ENCODE measurements at places on chromosomes 5 and 9. TPM values are rescaled to one million over a fixed set of nuclear protein-coding genes. Genes with fewer than 3 reads are reported as not detected.
A peak's percentile ranks its signal among the peaks of the same experiment; 100 is the strongest.

DNA sequence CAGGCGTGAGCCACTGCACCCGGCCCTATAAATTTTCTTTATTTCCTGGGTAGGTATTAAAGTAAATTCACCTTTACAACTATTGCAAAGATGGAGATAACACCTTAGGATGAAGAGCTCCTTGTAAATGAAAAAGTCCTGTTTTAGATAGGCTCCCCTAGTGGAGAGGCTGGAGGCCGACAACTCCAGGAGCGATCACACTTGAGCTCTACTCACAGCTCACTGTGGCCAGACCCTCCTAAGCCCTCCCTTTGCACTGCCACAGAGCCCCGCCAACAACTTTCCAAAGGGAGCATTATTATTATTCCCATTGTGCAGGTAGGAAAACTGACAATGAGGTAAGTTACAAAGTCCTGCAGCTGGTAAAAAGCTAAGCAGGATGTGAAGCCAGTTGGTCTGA, 139.1 kb upstream of the ERCC6L2 start:
- DNase-seq: no peak

DNA sequence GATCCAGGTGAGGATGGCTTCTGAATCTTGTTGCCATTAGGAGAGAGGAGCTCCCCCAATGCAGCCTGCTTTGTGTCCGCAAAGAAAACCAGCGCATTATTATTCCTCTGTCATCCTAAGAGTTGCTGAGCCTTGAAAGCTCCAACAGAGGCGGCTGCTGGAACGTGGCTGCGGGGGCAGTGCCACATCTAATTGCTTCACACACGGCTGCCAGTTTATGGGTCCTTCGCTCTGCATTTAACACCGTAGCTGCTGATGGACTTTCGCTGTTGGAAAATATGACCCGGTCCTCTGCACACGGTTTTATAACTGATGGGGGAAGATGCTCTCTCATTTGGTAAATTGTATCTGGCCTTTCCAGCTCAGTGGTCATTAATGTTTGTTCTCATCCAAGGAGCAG, 38.0 kb downstream of the ZNF622 start:
- no peak for DNase-seq

DNA sequence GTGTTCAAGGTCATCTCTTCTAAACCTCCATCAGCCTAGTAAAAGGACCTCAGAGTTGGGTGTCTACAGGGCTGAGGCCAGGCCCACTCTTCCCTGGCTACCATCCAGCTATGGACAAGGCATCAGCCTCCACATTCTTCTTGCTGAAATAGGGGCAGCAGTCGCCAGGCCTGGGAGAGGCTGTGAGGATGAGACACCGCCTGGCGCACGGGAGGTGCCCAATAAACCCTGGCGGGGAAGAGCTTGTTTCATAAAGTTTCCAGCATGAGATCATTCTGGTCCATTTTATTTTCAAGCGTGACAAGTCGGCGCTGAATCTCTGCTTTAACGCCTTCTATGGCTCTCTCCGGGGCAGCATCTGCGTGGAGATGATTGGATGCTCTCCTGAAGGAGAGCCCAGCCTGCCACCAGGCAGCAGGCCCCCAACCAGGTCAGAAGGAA, 153.4 kb downstream of the OLFM1 start:
- peak; percentile 13 for DNase-seq

- DNase-seq: no peak
Measured at GRCh38 chr5:5209089-5209488, 69.0 kb downstream of the ADAMTS16 start.

DNA sequence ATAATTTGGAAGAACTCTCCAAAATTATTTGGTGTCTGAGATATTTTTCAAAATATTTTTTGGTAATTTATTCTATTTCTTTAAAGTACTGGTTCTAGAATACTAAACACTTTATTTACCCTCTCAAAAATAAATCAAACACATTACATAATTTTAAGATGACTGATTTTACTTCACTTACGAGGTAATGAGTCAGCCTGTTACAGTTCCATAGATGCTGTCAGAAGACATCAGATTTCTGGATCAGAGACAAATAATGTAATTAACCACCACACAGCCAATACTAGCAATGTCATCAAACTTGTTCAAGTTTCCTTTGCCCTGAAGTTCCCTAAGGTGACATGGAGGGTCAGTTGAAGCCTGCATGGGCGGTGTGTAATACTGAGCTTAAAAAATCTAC, 106.1 kb upstream of the CDH9 start:
- no peak for DNase-seq

DNA sequence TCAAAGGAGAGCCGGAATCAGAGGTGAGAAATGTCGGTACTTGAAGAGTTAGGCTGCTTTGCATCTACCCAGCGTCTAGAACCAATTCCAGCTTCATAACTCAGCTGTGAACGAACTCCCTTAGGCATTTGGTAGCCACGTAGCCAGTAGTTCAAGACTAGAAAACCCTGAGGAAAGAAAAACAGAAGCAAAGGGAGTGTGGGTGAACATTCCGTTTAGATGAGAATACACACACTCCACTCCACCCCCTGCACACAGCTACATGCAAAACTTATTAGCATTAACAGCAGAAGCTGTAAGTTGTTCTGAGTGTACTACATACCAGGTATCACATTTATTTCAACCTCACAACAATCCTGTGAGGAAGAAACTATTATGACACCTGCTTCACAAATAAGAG, 78.3 kb downstream of the SMIM23 start:
- DNase-seq: no peak

GRCh38 chr5:78811866-78812265, 163.3 kb upstream of the LHFPL2 start:
- no peak for DNase-seq

DNA sequence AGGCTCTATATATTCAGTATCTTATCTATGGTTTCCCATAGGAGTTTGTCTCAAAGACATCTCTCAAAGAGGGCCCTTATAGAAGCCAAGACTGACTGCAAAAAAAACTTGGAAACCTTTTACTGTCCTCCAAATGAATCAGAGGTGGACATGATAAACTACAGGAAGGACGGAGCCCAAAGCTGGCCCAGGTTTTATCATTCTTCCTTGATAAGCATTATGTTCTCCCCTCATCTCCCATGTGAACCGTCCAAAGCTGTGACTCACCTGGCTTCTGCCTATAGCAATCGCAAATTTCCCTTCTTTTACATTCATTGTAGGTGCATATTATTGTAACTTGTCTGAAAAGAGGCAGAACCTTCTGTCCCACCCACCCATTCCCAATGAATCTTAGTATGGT, 35.0 kb upstream of the NIM1K start:
- no peak for DNase-seq

DNA sequence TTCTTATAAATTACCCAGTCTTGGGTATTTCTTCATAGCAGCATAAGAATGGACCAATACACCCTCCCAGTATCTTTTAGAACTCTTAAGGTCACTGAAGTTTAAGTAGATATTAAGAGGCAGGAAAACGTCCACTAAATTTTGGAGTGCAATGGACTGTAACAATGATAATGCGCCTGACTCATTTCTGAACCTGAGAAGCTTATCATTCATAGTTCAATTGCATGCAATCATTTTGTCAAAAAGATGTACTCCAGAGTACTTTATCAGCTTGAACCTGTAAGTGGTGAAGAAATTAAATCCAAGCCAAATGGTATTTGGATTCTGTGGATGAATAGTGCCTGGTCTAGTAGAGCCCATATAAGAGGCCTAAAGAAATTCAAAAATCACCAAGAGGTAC, 196.5 kb upstream of the CDH9 start:
- DNase-seq: no peak

GRCh38 chr9:32886021-32886420, 102.7 kb downstream of the TMEM215 start:
- no peak for DNase-seq

GRCh38 chr5:69213513-69214215, 21.0 kb upstream of the CDK7 start:
- no peak for DNase-seq

DNA sequence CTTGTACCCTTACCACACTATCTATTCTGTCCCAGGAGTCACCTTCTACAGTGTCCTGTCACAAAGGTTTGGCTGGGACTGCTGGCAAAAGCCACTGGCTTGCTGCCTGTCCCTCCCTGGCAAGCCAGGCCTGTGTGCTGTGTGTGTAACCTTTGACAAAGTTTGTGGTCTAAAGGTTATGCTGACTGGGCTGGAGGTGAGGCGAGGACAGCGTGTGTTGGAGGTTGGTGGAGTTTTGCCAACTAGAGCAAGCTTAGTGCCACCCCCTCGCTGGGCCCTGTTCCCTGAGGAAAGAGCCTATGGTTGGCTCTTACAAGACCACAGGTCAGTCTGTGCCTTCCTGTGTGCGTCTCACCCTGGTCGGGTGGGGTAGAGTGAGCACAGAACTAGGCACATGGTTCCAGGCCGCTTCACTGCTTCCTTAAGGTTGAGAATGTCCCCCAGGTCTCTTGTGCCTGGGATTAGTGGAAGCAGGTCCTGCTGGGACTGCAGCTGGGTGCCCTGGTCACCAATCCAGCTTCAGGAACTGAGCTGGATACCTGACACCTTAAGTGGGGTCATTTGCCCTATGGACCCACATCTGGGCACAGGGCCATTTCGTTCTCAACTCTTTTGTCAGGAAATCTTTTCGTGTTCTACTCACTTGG, 152.2 kb downstream of the GADD45G start:
- no peak for DNase-seq

DNA sequence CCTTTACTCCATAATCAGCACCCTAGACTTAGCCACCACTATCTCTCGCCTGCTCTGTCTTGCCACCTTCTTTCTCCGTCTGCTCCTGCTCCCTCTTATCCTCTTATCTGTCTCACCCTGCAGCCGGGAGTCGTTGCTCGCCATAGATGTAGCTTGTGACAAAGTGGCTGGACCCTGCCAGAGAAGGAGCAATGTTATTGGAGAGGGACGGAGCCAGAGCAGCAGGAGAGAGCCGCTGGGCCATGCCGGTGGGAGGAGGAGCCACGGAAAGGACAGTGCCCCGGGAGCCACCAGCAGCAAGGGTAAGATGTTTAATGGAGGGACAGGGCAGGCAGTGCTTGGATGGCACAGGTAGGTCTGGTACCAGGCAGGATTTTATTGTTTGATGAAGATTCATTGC, 137.3 kb downstream of the SEC61B start:
- no peak for DNase-seq

GRCh38 chr5:172469697-172470096, 15.4 kb upstream of the SH3PXD2B start:
- DNase-seq: no peak

DNA sequence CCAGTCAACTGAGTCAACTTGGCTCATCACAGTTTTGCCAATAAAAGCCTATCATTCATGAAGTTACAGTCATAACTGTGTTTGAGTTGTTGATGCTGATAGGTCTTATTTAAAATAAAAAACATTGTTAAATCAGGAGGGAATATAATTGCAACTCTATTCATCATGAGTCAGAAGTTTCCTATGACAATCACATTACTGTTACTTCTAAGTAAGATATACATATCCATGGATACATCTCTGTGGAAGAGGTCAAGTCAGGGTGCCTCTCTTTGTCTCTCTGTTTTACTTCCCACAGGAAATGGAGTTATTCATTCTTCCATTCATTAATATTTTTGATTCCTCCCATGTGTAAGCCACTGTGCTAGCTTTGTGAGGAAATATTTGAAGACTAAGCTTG, 2015.4 kb upstream of the WWC1 start:
- DNase-seq: no peak

- DNase-seq: peak; percentile 34
Measured at GRCh38 chr9:93894691-93895079, 60.5 kb downstream of the BARX1 start.

DNA sequence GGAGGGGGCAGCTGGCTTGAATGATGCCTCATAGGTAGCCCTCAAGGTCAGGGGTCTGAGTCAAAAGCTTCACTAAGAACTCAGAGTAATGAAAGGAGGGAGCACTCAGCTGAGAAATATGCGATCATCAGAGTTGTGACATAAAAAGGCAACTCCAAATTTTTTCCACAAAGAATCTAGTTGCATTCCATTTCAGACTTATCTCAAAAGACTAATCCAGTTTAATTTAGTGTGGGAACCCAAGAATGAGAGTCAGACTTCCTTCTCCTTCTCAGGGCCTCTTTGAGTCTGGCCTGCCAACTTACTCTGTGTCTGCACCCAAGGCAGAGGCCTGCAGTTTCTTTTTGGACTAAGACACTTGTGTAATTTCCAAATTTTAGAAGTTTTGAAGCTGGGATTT, 34.7 kb downstream of the GABRP start:
- no peak for DNase-seq

DNA sequence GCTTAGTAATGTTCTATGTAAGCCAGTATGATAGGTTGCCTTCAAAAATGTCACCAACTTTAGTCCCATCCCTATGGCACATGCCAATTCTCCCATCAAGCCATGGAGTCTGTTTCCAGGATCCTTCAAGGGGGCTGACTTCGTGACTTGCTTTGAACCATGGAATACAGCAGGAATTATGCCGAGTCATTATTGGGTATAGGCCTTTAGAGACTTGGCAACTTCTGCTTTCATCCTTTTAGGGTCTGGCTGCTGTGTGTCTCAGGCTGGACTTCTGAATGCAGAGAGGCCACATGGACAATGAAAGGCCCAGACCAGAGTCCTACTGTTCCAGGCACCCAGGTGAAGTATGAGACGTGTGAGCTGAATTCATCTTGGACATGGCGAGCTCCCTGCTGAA, 109.8 kb downstream of the DENND1A start:
- no peak for DNase-seq

DNA sequence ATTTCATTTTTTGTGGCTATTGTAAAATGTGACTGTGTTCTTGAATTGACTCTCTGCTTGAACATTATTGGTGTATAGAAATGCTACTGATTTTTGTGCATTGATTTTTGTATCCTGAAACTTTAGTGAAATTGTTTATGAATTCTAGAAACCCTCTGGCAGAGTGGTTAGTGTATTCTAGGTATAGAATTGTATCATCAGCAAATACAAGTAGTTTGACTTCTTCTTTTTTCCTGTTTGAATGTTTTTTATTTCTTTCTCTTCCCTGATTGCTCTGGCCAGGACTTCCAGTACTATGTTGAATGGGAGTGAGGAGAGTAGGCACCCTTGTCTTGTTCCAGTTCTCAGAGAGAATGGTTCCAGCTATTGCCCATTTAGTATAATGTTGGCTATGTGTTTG, 88.8 kb upstream of the HMHB1 start:
- DNase-seq: no peak

DNA sequence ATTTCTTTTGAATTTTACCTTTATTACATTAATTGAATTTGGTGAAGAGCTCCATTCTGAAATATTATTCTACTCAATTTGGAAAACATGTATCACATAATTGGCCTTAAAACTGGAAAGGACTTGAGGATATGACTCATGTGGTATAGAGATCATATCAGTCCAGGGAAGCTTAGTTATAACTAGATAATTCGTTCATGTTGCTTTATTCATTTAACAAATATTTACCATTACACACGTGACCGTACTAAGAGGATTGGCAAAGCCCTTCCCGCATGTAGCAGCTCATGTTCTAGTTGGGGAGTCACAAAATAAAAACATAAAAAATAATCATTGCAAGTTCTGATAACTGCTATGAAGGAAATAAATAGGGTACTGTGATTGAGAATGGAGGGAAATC, 1816.5 kb downstream of the MAT2B start:
- no peak for DNase-seq

Gene PPP3R2
- total RNA-seq: not detected

Gene MYORG
- 4.8 TPM for total RNA-seq

Gene SPATA31D3
- not detected for total RNA-seq

Gene PFN3
- not detected for total RNA-seq

Gene CCL27
- not detected for total RNA-seq

Gene NR6A1
- total RNA-seq: 4.5 TPM

Gene ECM2
- 9.4 TPM for total RNA-seq

Gene ZMYND19
- total RNA-seq: 15.2 TPM

Gene PCDHGA7
- 1.9 TPM for total RNA-seq

Gene RLN2
- total RNA-seq: 1.3 TPM

Gene DIPK1B
- total RNA-seq: 15.1 TPM

Gene FAM221B
- total RNA-seq: 0.32 TPM

Gene CNOT8
- total RNA-seq: 106 TPM

Gene CARTPT
- total RNA-seq: not detected

Gene LSM11
- 3.1 TPM for total RNA-seq

Gene LHX2
- not detected for total RNA-seq
